ENCODE measurements at places on chromosomes 16 and 17.

DNA sequence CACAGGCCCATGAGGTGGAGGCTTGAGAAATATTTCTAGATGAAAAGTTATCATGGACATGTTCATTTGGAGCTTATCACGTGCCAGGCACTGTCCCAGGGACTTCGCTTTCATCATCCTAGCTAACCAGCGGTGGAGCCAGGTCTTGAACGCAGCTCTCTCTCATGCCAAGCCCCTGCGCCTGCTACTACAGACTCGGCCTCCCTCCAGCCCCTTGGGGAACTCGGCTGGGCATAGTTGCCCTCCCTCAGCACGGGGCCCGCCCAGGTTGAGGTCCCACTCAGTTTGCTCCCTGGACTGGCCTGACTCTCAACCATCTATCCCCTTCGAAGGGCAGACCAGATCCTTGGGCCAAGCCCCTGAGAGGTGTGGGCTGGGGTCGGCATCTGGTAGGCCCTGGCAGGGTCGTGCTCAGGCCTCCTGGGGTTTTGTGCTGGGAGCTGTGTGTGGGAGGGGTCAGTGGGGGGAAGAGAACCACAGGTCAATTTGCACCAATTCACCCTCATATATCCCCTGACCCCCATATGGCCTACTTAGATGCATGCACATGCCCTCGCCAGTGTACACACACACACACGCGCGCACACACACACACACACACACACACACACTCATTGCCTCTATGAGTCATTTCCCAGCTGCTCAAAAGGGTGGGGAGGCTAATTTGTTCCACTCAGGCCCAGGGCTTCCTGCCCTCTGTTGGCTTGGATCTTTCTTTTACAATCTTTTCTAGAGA is 12.1 kb upstream of the SCN4A start:
- H3K36me3 ChIP-seq, result peaks cover 2% of the 10 kb centered on the region
- peak overlapping the region; percentile 66 for H3K27ac ChIP-seq
- H3K4me3 ChIP-seq, result no peak overlapping the region
- DNase-seq, result peak; percentile 84

- no peak overlapping the region for H3K27ac ChIP-seq
- no peaks in the 10 kb centered on the region for H3K27me3 ChIP-seq
- H3K36me3 ChIP-seq, result no peaks in the 10 kb centered on the region
- DNase-seq, result no peak
- H3K4me1 ChIP-seq, result no peaks in the 10 kb centered on the region
These were observed 77.5 kb downstream of the RPGRIP1L start for GRCh38 chr16:53626161-53626560.

- peak overlapping the region; percentile 46 for H3K4me3 ChIP-seq
- peaks cover 61% of the 10 kb centered on the region for H3K4me1 ChIP-seq
- H3K36me3 ChIP-seq, result peaks cover 11% of the 10 kb centered on the region
- DNase-seq, result peak; percentile 68
These were observed 14.7 kb upstream of the KLHDC4 start for GRCh38 chr16:87780385-87780989.

DNA sequence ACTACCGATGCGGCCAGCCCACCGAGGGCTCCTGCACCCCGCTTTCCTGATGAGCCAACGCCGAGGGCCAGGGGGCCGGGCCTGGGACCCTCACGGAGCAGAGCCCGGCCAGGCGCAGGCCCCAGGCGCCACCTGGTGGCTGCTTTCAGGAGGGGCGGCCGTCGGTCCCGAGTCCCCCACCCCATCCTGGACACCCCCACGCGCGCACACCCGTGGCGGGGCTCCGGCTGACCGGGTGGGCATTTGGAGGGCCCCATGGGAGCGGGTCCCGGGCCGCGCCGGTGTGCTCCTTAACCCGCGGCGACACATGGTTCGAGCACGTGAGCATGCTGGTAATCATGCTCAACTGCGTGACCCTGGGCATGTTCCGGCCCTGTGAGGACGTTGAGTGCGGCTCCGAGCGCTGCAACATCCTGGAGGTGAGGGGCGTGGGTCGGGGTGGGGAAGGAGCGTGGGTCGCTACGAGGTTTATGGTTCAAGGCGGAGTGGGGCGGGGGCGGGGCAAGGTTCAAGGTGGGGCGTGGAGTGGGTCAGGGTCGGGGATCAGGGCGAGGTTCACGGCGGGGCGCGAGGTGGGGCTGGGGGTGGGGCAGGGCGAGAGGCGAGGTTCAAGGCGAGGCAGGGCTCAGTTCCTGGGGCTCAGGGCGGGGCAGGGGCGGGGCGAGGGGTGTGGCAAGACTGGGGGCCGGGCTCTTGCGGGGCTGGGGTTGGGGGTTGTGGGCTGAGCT is 30.2 kb downstream of the TPSG1 start:
- H3K36me3 ChIP-seq, result no peaks in the 10 kb centered on the region
- no peaks in the 10 kb centered on the region for H3K4me1 ChIP-seq
- H3K27ac ChIP-seq, result no peak overlapping the region
- H3K4me3 ChIP-seq, result no peak overlapping the region
- no peaks in the 10 kb centered on the region for H3K27me3 ChIP-seq

DNA sequence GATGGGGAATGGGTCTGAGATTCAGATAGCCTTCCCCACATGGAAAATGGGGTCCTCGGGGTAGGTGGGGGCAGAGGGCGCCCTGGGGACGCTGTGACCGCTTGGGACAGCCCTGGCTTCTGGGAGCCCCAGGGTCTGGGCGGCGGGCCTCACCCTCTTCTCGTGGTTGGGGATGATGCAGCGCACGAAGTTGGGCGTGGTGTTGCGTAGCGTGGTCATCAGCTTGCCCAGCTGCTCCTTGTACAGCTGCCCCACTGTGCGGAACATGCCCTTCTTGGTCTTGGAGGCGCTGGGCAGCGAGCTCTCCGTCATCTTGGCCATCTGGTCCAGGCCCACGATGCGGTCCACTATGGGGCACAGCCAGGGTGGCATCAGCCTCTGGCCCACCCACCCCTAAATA is 99.9 kb downstream of the NDE1 start:
- no peaks in the 10 kb centered on the region for H3K27me3 ChIP-seq
- no peak overlapping the region for H3K27ac ChIP-seq
- H3K4me3 ChIP-seq, result no peak overlapping the region
- no peaks in the 10 kb centered on the region for H3K4me1 ChIP-seq
- no peak for DNase-seq
- H3K36me3 ChIP-seq, result peaks cover 3% of the 10 kb centered on the region
